NCI-H526 (cell line): ENCODE measurements at places on chromosomes 4 and X.

- no peak for DNase-seq
These were observed 23.0 kb upstream of the CCDC149 start for GRCh38 chr4:24935856-24936255.

GRCh38 chr4:93743022-93743421, 85.5 kb upstream of the ATOH1 start:
- DNase-seq, result no peak

DNA sequence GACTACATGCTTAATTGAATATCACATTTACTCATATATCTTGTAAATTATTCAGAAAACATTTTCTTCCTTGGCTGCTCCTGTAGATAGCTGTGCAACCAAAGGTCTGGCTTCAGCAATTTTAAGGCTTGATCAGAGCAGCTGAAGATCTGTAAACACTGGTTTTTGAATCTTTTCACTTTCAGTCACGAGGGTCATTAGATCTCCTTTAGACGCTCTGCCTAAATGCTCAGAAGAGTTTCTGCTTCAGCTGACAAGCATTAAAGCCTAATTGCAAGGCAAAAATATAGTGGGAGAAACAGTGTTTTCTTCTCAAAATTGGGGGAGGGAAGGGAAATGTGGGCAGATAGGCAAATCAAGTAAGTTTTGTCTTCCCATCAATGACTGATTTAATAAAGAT, 25.7 kb downstream of the TRPC5 start:
- no peak for DNase-seq

DNA sequence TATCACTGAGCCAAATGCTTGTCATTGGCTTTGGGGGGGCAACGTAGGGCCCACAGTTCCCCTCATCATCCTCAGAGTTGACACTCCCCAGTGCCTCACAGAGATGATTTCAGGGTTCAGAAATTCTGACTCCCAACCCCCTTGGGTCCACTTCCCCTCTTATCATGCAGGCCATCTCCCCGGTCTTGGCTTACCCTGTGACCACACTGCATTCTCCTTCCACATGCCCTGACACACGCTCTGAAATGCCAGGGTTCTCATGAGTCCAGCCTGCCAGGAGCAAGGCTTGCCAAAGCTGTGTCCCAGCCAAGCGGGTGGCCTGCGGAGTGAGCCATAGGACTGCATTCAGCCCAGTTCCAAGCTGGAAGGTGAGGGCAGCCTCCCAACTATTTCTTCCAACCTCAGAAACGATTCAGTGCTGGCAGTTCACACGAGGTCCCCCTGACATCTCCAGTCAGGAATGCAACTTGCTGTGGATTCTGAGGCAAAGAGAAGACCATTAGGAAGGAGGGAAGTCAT, 101.2 kb downstream of the SMIM20 start:
- DNase-seq, result no peak

DNA sequence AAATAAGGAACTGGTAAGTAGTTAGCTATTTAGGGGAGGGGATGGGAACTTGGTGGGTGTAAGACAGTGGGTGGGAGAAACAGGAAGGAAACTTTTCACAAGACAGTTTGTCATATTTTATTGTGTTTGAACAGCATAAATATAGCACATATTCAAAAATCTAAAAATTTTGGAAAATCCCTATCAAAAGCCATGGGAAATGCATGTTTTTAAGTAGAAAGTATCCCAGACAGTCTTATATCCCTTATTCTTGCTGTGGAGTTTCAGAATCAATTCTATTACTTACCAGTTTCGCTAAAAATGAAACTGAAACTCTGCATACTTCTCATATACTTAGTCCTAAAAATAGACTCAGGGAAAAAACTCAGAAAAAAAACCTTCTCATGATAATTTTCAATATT, 22.3 kb upstream of the RASGEF1B start:
- no peak for DNase-seq

DNA sequence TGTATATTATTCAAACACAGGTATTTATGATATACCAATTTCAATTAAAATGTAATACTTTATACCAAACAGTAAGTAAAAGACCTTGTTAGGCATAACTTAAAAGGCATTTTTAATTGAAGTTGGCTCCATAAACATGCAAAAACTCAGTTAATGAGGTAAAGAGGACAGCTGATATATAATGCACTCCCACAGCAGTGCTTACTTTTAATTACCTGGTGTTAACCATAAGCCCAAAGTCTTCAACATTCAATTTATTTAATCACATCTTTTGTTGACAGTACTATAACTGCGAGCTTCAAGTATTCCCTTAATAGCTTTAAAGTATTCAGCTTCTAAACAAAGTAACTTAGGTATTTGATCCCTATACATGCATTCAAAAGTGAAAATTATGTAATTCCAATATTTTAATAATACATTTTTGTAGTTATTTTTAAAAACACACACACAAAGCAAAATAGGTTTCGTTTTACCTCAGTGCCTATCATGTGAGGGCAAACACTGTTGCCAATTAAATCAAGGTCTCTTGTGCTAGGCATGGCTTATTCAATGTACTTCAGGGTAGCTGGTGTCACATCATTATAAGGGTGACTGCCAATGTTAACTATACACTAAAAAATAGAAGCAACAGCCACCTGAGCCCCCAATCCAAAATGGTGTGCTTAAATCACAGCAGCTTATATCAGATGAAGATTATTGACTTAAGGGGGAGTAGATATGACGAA, 197.1 kb downstream of the LRBA start:
- no peak for DNase-seq

DNA sequence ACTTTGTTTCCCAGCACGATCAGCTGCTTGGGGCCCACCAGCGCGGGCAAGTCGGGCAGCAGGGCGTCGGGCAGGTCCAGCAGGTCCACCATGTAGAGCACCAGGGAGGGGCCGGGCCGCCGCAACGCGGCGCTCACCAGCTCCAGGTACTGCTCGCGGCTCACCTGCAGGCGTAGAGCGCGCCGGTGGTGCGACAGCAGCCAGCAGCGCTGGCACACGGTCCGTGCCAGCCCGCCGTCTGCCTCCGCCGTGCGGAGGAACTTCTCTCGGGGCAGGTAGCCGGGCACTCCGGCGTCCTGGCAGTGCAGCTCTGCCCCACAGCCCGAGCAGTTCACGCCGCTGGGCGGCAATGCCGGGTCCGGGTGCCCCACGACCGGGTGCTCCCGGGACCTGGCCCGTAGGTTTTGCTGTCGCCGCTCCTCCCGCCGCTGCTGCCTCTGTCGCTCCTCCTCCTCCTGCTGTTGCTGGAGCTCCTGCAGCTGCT, 527 bp downstream of the NOA1 start:
- peak; percentile 18 for DNase-seq

- DNase-seq, result no peak
These were observed 119.9 kb downstream of the FBXW7 start for GRCh38 chr4:152415980-152416379.

DNA sequence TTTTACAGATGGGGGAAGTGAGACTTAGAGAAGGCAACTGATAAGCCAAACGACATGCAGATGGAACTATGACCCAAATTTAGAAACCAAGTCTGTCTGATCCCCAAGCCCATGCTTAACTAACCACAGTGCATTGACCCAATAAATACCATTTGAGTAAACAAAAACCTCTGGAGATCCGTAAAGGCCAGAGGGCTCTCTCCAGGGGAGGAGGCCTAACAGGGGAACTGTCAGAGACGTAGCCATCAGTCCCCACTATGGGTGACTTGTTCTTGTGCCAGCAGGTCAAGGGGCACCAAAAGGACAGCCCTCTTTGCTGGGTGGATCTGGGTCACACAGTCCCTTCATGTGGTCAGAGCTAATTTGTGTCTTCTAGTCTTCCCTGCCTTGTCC, 420.2 kb downstream of the BCOR start:
- no peak for DNase-seq

- no peak for DNase-seq
These were observed 13.4 kb upstream of the STK32B start for GRCh38 chr4:5037553-5038551.

DNA sequence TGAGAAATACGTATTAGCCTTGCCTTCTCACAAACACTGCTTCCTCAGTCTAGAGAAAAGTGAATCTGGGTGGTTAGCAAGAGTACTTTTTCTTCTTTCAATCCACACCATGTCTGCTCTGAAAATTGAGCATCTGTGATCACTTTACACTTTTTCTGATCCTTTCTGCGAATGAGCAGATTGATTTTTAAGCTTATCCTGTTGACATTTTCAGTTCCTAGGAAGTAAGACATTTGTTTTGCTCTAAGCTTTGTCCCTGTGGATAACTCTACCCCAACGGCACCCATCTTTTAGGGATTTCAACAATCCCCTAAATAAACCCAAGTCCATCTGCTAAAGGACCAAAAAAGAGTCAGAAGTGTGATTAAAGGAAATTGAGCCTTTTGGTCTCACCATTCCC, 487.5 kb downstream of the IQCM start:
- DNase-seq, result no peak

DNA sequence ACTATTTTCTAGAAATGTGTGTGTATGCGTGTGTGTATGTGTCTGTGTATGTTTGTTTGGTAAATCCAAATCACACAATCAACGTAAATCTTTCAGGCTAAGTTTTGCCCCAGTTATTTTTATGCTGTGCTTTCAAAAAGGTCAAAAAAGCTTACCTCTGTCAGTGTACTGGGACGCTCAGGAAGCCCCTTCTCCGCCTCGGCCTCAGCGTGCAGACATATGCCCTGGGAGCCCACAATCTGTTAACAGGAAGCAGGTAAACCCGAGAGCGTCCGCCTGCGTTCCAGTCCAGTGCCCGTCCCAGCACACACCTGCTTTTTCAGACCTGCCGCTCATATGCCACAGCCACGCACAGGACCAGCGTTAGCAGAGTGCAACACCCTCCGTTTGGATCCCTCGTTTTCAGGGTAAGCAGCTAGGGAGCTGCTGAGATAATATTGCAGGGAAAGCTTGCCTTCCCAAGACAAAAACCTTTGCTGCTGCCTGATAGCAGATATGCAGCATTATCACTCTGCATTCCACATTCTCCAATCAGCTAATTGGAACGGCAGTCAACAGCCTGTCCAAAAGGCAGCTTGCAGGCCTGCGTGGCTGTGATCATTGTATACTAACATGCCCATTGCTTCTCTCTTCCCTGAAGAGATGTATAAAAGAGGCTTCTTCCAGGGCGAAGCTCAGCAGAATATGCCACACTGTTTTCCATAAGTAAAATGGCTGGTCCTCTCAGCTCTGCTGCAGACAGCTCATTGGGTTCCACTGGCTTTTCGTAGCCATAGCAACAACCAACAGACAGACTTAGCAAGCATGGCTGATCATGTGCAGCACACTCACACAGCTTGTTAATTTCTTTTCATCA, at the start of gene SORBS2:
Gene SORBS2, minus strand, starts transcription at position 686 of the 856 bp plus-strand sequence. CDS start 121,623 bp downstream, outside the sequence.
- DNase-seq, result peak; percentile 86

DNA sequence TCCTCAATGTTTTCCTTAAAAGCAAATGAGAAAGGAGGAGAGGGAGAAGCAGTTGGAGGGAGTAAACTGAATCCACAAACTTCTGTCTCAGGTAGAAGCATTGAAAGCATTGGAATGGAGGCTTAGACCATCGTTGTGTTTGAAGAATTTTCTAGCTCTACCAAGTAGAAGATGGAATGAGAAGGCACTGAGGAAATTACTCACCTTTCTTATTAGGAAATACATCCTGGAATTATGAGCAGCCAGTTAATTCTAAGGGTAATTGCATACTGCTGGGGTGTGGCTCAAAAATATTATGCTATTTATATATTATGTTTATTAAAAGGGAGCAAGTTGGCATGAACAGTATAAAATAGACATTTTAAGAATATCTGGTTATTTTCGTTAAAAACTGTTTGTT, 12.9 kb downstream of the PGM2 start:
- DNase-seq, result no peak

DNA sequence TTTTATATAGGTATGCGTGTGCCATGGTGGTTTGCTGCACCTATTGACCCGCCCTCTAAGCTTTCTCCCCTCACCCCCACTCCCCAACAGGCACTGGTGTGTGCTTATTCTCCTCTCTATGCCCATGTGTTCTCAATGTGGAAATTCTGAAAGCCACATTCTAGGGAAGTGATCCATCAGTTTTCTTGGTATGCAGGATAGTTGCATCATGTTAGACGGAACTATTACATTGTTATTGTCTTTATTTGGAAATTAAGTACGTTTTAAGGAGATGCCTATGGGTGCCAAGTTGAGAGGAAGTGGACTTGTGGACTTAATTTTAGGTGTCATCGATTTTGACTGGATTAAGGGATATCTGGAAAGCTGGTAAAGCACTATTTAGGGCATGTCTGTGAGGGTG, 204.6 kb downstream of the RBM46 start:
- DNase-seq, result no peak

DNA sequence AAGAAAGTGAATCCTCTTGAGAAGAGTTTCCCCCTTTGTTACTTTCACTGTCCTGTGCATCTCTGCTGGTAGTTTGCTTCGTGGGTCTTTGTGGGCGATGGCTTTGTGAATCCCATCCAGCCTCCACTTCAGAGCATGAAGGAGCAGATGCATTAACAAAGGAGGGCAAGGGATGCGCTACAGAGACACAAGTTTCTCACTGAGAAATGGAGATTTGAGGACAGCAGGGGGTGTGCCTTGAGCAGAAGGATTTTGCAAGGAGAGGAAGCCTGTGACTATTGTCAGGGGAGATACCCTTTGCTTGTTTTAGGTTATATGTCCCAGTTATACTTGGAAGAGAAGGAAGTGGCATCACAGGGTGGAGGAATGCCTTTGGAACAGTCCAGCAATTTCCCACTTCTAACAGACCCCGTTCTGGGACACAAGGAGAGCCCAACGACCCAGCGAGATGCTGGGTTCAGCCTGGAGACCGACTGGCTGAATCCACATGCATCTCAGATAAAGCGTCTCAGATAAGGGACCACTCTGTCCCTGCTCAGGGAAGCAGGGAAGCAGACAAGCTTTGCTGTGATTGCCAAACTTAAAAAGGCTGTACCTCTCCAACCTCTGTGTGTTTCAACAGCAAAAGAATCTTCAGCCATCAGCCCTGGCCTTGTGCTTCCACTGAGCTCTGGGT, 314.6 kb upstream of the GATB start:
- no peak for DNase-seq

GRCh38 chrX:49978176-49978575, 55.8 kb downstream of the CLCN5 start:
- DNase-seq, result no peak

- peak; percentile 7 for DNase-seq
These were observed 303.0 kb downstream of the EPHA5 start for GRCh38 chr4:65367306-65367705.

DNA sequence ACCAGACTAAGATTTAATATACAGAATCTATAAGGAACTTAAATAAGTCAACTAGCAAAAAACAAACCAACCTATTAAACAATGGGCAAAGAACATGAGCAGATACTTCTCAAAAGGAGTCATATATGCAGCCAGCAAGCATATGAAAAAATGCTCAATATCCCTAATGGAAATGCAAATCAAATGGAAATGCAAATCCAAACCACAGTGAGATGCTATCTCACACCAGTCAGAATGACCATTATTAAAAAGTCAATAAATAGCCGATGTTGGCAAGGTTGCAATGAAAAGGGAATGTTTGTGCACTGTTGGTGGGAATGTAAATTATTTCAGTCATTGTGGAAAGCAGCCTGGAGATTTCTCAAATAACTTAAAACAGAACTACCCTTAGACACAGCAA, 97.0 kb upstream of the SLC6A14 start:
- DNase-seq, result no peak

DNA sequence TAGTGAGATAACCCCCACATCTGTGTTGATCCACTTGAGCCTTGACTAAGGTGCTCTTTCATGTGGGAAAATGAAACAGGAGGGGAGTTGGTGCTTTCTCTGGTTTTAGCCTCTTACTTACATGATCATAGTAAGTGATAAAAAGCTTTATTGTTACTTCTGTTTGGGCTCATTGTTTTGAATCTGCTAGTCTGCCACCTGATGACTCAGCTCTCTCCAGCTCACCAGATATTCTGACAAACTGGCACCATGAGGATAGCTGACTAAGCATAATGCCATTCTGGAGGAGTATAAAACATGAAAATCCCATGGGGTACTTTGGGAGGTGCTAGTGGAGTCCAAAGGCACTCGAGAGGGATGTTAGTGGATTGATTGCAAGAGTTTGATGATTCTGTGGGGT, 824.0 kb downstream of the RAPGEF2 start:
- DNase-seq, result no peak
